ENCODE measurements at places on chromosomes 11 and 22. TPM values are rescaled to one million over a fixed set of nuclear protein-coding genes. Genes with fewer than 3 reads are reported as not detected.

DNA sequence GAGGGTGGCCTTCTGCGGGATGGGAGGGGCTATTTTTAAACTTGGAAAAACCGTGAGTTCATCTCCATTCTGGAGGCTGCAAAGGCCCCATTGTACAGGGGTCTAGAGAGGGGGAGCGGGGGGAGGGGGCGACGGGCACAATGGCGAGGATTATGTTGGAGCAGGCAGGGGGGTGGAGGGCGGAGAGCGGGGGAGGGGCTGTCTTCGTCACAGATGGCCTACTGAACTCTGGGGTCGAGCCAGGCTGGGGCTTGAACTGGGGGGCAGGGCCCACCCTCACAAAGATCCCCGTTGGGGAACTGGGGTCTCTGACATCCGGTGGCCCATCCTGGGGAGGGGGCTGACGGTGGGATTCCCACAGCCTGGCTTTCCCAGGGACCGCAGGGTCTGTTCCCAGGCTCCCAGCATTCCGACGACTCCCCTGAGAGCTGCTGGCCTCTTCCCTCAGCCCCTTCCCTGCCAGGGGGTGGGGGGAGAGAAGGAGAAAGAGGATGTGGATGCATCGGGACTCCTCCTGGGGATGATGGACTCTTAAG lies 3.4 kb upstream of the MCAM start:
- DNase-seq, result no peak

- no peak for DNase-seq
These were observed 28.0 kb downstream of the MYBPC3 start for GRCh38 chr11:47324520-47324919.

- no peak for DNase-seq
These were observed 32.8 kb upstream of the LINC01488 start for GRCh38 chr11:69448471-69449284.

GRCh38 chr11:28447226-28447625 lies 339.0 kb downstream of the METTL15 start:
- DNase-seq, result no peak

DNA sequence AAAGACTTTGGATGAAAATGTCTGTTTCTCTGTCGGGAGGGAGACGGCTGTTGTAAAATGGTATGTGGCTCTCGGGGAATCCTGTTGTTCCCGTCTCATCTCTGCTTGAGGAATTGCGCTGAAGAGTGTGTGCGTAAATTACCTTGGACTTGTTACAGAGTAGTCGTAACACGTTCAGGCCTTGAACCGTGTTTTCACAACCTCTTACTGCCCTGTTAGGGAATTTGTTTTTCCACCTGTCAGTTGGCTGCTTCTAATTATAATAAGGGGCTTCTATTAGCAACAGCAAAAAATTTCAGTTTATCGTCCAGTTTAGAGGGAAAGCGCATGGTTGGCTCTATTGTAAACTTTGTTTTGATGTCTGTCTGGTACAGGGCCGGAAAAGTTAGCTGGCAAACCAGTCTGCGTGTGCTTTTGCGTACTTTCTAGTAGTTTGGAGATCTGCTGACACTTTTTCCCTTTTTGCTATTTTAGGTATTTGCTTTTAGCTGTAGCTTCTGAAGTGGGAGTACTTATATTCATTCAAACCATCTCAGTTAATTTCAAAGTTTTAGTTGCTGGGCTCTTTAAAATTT lies 1.5 kb downstream of the HIPK3 start:
- peak; percentile 25 for DNase-seq

- DNase-seq, result peak; percentile 77
These were observed 66.3 kb downstream of the PAK1 start for GRCh38 chr11:77407613-77408012.

GRCh38 chr11:86070142-86071056 lies 1.5 kb upstream of the PICALM start:
- DNase-seq, result no peak

- no peak for DNase-seq
These were observed 16.9 kb upstream of the ANKK1 start for GRCh38 chr11:113370634-113371033.

- DNase-seq, result no peak
These were observed 1.4 kb downstream of the SLC25A17 start for GRCh38 chr22:40817737-40818136.

- no peak for DNase-seq
These were observed 367.9 kb downstream of the MN1 start for GRCh38 chr22:27433585-27434190.

DNA sequence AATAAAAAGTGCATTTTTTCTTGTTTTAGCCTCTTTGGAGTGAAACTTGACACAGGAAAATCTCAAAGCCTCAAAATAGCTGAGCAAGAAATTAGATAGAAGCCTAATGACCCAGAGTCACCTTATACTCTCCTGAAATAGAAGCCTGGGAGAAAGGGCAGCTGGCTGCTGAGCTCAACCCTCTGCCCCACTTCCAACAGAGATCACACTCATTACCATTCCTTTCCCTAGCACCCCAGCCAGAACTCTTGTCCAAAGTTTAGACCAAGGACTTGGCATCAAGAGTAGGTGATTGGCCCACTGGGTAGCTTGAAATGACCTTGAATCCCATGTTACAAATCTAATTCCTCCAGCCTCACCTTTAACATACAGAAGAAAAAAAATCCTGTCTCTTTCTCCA lies 62.7 kb upstream of the AMOTL1 start:
- DNase-seq, result no peak

- no peak for DNase-seq
These were observed 18.9 kb downstream of the UQCR10 start for GRCh38 chr22:29786031-29786430.

DNA sequence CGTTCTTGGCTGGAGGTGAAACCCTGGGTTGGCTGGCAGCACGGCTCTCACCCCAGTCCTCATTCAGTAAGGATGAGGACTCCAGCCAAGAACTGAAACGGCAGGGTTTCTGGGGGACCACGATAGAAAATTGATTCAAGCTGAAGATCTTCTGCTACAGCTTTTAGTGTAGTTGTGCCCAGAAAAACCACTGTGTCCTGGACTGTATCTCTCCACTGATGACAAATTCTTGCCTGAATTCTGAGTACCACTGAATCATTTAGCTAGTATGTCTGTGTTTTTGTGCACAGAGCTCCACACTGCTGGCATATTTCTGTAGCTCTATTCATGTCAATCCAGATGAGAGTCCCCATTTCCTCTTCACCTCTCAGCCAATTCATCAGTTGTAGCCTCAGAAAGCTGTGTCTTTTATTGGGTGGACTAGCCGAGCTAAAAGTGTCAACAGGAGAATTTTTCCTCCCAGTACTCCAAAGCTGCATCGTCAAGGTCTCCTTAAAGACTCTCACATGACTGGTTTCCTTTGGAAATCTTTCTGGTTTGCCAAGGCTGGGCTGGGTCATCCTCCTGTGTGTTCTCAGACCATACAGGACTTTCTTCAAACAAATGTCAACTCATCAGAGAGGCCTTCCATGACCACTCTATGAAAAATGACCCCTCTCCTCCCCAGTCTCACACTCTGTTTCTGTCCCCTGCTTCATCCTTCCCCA lies 144.6 kb downstream of the LDLRAD3 start:
- no peak for DNase-seq

DNA sequence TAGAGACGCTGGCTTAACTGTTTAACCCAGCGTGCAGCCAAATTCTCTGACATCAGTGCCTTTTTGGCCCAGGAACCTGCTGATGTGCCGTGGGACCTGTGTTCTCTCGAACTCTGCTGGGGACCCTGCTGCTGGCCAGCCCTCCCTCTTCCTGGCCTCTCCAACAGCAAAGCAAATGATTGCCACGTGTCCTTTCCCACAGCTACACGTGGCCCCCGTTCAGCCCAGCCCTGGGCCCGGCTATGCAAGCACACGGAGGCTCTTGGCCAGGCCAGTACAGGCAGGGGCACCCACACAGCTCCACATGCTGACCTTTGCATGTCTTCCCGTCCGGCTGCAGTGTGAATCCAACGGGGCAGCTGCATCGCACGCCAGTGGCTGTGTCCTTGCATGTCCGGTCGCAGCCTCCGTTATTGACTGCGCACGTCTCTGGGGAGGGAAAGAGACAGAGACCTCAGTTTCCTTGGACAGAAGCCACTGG lies 51.6 kb upstream of the TTLL12 start:
- DNase-seq, result no peak

DNA sequence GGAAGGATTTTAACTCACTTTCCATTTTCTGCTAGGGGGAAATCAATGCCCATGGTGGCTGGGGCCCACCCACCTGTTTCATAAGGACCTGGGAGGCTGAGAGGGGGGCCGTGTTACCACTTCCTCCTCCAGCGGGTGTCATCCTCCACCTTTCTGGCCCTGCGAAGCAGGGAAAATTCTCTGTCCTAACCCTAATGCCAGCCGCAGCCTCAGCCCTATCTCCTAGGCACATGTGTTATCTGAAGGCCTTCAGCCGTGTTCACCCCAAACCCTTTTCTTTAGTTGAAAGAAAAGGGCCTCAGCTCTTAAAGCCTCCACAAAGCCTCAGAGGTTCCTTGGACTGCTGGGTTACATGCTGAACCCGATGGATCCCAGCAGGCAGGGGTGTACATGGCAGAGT lies 55.4 kb upstream of the NECTIN1 start:
- no peak for DNase-seq

DNA sequence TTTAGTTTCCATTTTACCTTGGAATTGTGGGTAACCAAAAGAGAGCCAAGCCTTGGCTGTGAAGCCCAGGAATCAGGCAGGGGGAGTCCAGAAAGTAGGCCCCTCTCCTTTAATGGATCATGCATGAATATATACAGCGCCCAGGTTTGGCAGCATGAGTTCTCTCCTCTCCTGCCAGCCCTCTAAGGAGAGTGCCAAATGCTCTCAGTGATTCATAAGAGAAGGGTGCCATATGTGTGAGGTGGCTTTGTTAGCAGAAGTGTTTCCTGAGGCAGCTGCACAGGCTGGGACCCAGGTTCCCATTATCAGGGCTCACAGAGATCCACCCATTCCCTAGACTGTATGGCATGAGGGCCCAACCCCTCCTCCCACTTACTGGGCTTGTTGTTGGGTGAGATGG lies 52.3 kb upstream of the SCUBE2 start:
- DNase-seq, result no peak

- DNase-seq, result no peak
These were observed at the start of gene WNT7B for GRCh38 chr22:45977003-45977411. Gene WNT7B, minus strand, starts transcription at chr22:45977162. Its CDS starts 408 bp downstream, at chr22:45976754.

DNA sequence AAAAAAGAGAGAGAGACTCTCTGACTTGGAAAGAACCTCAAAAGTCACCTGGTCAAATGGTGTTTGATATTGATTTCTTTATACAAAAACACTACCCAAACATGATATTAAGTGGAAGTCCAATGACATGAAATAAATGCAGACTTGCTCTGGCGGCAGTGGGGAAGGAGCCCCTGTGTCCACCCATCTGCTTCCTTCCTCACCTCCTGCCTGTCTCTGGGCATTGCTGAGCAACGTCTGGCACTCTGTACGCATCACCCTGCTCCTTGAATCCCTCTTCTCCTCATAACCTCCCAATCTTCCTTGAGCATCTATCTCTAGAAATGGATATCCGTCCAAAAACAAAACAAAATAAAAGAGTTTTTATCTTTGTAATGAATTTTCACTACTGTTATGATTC lies 39.9 kb upstream of the GRAMD1B start:
- no peak for DNase-seq

- DNase-seq, result no peak
These were observed 18.5 kb downstream of the ATL3 start for GRCh38 chr11:63652671-63653070.

GRCh38 chr11:70144262-70144661 lies 58.8 kb upstream of the FADD start:
- no peak for DNase-seq

DNA sequence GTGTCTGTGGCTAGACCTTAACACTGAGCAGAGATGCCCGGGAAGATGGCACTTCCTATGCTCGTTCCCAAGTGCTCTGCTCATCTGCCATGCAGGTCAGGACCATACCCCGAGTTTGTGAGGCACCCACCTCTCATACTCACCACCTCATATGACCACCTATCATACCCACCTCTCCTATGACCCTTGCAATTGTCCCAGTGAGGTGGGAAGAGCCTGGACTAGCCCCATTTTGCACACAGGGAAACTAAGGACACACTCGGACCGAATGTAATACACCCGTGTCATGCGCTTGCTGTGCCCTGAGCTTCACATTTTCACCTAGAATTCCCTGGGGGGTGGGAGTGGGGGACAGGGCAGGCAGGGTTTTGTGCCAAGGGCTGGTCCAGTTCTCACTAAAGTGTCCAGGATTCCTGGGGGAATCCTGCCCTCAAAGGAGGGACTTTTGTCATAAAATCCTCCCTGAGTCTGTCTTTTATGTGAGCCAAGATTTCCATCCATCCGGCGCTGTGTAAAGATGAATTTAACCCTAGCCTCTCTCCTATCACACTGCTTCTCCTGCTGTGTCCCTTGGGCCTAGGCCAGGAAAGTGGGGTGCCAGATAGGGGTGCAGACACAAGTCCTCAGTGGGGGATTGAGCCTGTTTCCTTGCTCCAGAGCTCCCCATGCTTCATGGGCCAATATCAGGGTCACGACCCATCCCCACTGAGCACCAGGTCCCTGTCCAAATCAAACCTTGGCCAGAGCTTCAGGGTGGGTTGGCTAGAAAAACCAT lies 20.0 kb downstream of the TPBGL start:
- DNase-seq, result no peak

GRCh38 chr11:17388609-17389210 lies at the start of gene KCNJ11:
Gene KCNJ11, minus strand, starts transcription at chr11:17388659. Its CDS starts 568 bp downstream, at chr11:17388091.
- no peak for DNase-seq

DNA sequence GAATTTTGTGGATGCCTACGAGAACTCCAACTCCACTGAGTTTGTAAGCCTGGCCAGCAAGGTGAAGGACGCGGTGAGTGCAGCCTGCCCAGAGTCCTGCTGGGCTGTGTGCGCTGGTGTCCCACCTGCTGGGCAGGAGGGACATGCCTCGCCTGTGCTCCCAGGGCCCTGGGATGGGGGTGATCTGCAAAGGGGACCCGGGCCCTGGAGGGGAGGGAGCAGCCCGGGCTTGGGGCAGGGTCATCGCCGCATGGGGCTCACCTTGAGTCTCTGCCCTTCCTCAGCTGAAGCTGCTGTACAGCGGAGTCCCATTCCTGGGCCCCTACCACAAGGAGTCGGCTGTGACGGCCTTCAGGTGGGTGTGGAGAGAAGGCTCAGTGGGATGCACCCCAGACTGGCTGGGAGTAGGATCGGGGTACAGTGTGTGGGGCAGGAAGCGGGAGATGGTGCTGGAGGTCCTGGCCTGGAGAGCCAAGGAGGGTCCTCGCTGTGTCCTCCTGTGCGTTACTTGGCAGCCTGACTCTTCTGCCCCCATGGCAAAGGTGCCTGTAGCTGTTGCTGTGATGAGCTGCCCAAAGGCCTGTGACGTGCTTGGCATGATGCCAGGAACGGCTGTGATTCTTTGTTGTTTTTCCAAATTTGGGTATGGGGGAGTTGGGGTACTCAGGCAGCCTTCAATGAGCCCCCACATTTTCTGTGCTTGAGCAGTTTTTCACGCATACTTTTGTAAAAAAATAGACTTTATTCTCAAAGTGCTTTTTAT lies 29.2 kb downstream of the ST14 start:
- no peak for DNase-seq

GRCh38 chr11:120236169-120237107 lies 3.5 kb upstream of the POU2F3 start:
- DNase-seq, result no peak

UBQLNL gene
- 0.53 TPM for total RNA-seq

C22orf23 gene
- total RNA-seq, result 0.41 TPM

LAYN gene
- 19.3 TPM for total RNA-seq

OR51F2 gene
- total RNA-seq, result not detected

CASP1 gene
- total RNA-seq, result 32.0 TPM

ZBTB16 gene
- 6.9 TPM for total RNA-seq

MYBPC3 gene
- not detected for total RNA-seq

BARX2 gene
- total RNA-seq, result not detected

VEGFB gene
- total RNA-seq, result 69.2 TPM

ARL2 gene
- 202 TPM for total RNA-seq

TRIM48 gene
- not detected for total RNA-seq

CARS1 gene
- 47.5 TPM for total RNA-seq

GP1BB gene
- total RNA-seq, result 0.78 TPM

MRGPRF gene
- total RNA-seq, result 0.24 TPM

KCNQ1OT1 gene
- total RNA-seq, result 2.2 TPM

BIK gene
- 0.58 TPM for total RNA-seq

Measured in glomerular endothelial cell (primary cell).